Fibroblast of lung (primary cell): ENCODE measurements at places on chromosomes 2 and 18. TPM values are rescaled to one million over a fixed set of nuclear protein-coding genes. Genes with fewer than 3 reads are reported as not detected.

Gene IL1R1
- 167 and 232 TPM in 2 replicates for polyA plus RNA-seq

Gene LIMS4
- polyA plus RNA-seq = 0.14 and 1.5 TPM in 2 replicates

DNA sequence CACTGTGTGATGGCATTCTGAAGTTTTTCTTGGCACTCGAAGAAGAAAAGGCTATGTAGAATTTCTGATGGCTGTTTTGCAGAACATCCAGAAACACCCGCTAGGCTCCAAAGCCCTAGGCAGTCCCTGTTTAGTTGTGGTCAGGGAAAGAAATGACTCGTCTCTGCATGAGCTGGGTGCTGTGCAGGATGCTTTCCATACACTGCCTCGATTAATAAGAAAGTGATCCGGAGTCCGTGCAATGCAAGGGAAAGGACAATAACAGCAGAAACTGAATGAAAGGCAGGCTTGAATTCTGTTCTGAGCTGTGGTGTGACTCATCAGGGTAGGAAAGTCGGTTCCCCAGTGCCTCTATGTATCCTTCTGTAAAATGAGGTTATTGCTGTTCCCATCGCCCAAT lies 18.7 kb downstream of the MAPRE3 start:
- peak; percentile 22 for DNase-seq

DNA sequence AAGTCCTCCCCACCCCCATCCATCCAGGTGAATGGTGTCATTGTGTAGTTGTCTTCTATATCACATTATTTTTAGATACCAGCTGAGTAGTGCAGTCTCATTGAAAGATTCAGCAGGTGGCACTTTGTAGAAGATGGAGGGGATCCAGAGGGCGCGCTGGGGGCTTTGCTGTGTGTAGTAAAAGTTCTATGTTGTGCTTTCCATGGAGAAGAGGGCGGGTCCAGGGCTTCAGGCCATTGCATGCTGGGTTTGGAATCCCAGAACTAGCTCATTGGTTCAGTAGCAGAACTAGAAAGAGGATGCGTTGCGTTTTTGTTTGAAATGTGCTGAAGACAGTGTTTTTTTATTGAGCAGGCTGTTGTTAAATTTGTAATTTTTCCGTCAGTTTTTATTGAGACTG lies 120.0 kb downstream of the MAP4K4 start:
- no peak for DNase-seq

GRCh38 chr2:235493775-235494715 lies at the start of gene AGAP1:
Gene AGAP1 (plus strand): TSS chr2:235494043.
- DNase-seq = peak; percentile 86

DNA sequence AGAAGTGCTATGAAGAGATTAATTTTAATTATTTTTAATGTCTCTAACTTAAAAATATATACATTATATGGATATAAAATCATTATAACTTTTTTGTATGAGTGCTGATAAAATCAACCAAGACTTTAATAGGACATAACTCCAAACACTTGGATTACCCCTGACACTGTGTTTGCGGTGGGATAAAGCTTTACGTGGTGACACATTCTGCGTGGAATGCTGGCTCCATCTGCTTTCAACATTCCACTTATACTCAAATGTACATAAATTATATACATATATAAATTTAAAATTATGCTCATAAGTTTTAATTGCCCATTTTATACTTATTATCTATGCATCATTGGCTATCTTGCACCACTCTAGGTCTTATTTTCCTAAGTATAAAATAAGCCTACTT lies 30.5 kb downstream of the LINC00305 start:
- no peak for DNase-seq

DNA sequence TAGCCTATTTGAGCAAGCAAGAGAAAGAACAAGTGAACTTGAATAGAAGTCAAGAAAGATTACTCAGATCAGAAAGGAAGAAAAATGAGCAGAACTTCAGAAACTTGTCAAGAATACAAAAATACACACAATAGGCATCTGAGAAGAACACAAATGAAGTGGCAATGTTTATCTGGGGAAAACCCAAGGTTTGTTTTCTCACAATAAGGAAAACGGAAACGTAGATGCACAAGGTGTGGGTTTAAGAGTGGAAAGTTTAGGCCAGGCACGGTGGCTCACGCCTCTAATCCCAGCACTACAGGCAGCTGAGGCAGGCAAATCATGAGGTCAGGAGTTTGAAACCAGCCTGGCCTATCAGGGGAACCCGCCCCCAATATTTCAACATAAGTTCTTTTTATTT lies 159.5 kb upstream of the GYPC start:
- DNase-seq = no peak

- DNase-seq = peak; percentile 44
Observed at GRCh38 chr2:40113272-40113968, 334.4 kb upstream of the THUMPD2 start.

- no peak for DNase-seq
Observed at GRCh38 chr2:46836295-46837111, 79.1 kb downstream of the MCFD2 start.

GRCh38 chr2:48088994-48089393 lies 182.7 kb upstream of the FBXO11 start:
- DNase-seq = no peak

DNA sequence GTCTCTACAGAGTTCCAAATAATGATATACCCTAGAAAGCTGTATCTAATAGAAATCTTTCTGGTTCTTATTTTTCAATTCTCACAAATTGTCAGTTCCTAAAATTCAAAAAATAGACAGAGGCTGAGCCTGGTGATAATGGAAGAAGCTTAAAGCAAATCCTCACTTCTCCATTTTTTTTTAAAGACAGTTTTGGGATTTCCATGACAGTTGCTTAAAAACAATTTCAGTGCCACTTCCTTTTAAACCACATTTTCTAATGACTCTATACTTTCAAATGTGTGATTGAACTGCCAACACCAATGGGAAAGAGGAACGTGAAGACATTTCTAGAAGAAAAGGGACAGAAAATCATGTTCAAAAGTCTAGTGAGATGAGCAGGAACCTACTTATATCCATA lies 4.0 kb downstream of the GKN2 start:
- DNase-seq = no peak

Gene NBEAL1
- 7.3 and 14.8 TPM in 2 replicates for polyA plus RNA-seq

- peak; percentile 68 for DNase-seq
Observed at GRCh38 chr2:160493227-160494028, at the start of gene RBMS1. Gene RBMS1 (minus strand): TSS chr2:160493807. CDS start chr2:160493363, 444 bp downstream.

GRCh38 chr2:40373111-40373510 lies 78.8 kb downstream of the SLC8A1 start:
- no peak for DNase-seq

DNA sequence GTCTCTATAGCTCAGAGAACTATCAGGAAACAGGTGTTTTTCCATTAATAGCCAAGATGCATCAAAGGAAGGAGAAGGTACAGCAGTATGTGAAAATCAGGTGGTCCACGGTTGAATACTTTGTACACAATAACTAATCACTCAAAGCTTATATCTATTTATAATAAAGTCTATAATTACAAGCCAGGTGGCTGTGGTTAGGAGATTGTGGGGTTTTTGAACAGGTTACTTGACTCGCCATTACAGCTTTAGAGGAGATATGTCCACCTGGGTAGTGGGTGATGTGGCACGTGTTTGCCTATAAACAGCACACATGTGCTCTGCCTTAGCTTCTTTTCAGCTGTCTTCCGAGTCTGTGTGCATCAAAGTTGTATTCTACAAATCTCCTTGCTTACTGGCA lies 892.2 kb upstream of the ZEB2 start:
- no peak for DNase-seq

Gene SOX11
- 1.2 and 1.5 TPM in 2 replicates for polyA plus RNA-seq

Gene METAP1D
- polyA plus RNA-seq = 5.9 and 6.7 TPM in 2 replicates

- no peak for DNase-seq
Observed at GRCh38 chr2:239118675-239119211, 270.9 kb downstream of the TWIST2 start.

Gene CNGA3
- polyA plus RNA-seq = 0.03 TPM in 1 of 2 replicates, not detected in the other

DNA sequence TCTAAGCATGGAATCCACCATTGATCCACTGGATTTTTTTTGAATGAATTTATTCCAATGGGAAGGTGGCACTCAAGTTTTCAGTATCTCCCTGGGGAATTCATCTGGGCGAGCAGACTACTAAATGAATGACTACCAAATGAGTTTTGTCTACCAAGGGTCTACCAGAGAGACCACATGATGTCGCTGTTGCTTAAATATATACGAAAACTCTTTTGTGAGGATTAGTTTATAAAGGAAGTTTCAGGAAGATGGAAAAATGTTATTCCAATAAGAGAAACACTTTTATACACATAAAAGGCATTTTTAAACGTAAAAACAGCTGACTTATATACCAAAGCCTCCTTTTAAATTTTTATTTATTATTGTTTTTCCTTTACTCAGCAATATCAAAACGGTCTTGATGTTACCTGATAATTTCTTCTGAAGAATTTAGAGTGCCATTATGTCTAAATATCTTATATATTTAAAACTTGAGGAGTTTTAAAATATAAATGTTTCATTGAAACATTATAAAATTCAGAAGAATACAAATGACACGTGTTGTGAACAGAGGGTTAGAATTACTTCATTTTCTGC lies 139.7 kb downstream of the HRH4 start:
- peak; percentile 78 for DNase-seq

GRCh38 chr2:192159736-192160135 lies 35.0 kb downstream of the TMEFF2 start:
- no peak for DNase-seq

GRCh38 chr18:54856105-54856646 lies 27.9 kb downstream of the RAB27B start:
- no peak for DNase-seq

Gene ME2
- 40.5 and 62.5 TPM in 2 replicates for polyA plus RNA-seq

DNA sequence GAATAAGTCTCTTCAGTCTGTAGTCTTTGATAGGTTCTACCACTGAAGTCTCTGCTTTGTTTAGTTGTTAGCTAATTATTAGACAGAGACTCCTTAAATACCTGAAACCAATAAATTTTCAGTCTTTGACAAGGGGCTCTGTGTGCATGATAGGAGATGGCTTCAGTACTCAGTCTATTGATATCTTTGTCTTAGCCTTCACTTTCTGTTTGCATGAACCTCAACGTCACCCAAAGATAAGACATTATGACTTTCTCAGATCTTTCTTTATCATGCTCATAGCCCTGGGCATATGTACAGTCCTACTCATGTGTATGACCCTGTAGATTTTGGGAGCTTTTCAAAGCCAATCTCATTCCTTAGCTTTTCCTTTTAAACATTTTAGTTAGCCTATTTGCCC lies 183.5 kb upstream of the GCFC2 start:
- no peak for DNase-seq

- DNase-seq = peak; percentile 29
Observed at GRCh38 chr2:223328578-223328977, 273.6 kb downstream of the SCG2 start.

GRCh38 chr2:148130581-148130980 lies 109.7 kb downstream of the MBD5 start:
- peak; percentile 27 for DNase-seq

Gene ZBTB7C
- polyA plus RNA-seq = 0.10 and 0.19 TPM in 2 replicates

Gene DNPEP
- polyA plus RNA-seq = 38.2 and 44.0 TPM in 2 replicates

DNA sequence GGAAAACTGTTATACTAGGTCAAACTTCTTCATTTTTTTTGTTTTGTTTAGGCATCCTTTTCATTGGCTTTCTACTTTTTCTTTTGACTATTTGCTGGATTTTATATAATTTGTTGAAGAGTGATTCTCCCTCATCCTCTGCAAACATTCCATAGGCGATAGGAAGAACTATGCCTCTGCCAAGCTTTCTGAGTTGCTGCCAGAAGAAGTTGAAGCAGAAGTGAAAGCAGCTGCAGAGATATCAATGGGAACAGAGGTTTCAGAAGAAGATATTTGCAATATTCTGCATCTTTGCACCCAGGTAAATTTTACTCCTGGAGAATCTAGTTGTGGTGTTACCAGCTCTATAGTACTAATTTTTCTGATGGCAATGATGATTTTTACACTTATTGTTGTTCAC lies 25.4 kb downstream of the NOP58 start:
- peak; percentile 38 for DNase-seq

Gene GREB1L
- 0.11 and 0.41 TPM in 2 replicates for polyA plus RNA-seq

- DNase-seq = no peak
Observed at GRCh38 chr18:3845161-3845560, 395.2 kb downstream of the TGIF1 start.

Gene CLHC1
- polyA plus RNA-seq = 2.5 and 6.5 TPM in 2 replicates

DNA sequence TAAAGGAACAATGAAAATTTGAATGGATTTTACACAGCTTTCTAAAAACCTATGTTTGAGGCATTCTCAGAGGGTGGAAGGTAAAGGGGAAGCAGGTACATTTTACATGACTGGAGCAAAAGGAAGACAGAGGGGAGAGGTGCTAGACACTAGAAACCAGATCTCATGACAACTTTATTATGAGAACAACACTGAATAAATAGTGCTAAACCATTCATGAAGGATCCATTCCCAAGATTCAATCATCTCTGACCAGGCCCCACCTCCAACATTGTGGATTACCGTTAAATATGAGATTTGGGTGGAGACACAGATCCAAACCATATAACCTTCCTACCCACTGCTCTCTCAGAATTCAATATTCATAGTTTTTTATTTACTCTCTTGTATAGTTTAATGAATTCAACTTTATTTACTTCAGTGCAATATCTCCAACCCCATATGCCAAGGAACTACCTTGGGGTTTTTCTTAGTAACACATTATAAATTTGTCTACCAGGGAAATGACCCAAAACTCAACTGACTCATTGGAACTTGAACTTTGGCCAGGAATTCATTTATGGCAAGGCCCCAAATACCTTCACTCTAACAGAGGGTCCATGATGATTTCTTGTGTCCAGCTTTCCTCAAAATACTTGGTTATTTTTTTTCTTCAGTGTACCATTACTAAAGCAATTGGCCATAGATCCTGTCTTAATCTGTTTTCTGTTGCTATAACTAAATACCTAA lies 317.8 kb downstream of the GULP1 start:
- peak; percentile 29 for DNase-seq

- DNase-seq = peak; percentile 26
Observed at GRCh38 chr18:12238826-12239225, 15.3 kb upstream of the CIDEA start.

DNA sequence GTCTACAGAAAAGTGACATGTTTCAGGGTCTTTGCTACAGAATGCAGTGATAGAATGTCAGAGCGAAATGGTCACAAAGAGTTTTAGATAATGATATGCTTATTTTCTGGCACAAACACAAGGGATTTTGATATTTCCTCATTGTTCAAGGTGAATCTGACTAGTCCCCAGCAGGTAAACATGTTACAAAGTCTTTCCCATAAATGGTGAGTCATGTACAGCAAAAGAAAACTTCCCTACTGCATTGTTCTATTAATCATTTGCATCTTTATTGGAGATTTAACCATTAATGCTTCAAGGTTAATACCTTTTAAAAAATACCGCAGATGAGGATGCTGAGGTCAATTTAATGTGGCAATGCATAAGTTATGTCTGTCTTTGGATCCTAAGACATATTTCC lies 19.1 kb upstream of the TRIB2 start:
- no peak for DNase-seq

Gene SMCHD1
- polyA plus RNA-seq = 19.6 and 30.3 TPM in 2 replicates

Gene VWA3B
- polyA plus RNA-seq = not detected in 2 replicates

GRCh38 chr2:189581354-189582139 lies 961 bp upstream of the SLC40A1 start:
- no peak for DNase-seq
